ENCODE measurements at places on chromosomes 5 and 9. TPM values are rescaled to one million over a fixed set of nuclear protein-coding genes. Genes with fewer than 3 reads are reported as not detected.

The SARDH gene
- polyA plus RNA-seq: 2.6 TPM

The RABEPK gene
- 30.1 TPM for polyA plus RNA-seq

The GLRA1 gene
- not detected for polyA plus RNA-seq

The CSF1R gene
- 25.4 TPM for polyA plus RNA-seq

The SLC12A7 gene
- polyA plus RNA-seq: 73.2 TPM

The LRRC70 gene
- polyA plus RNA-seq: 4.9 TPM

The CCL19 gene
- 15.5 TPM for polyA plus RNA-seq

DNA sequence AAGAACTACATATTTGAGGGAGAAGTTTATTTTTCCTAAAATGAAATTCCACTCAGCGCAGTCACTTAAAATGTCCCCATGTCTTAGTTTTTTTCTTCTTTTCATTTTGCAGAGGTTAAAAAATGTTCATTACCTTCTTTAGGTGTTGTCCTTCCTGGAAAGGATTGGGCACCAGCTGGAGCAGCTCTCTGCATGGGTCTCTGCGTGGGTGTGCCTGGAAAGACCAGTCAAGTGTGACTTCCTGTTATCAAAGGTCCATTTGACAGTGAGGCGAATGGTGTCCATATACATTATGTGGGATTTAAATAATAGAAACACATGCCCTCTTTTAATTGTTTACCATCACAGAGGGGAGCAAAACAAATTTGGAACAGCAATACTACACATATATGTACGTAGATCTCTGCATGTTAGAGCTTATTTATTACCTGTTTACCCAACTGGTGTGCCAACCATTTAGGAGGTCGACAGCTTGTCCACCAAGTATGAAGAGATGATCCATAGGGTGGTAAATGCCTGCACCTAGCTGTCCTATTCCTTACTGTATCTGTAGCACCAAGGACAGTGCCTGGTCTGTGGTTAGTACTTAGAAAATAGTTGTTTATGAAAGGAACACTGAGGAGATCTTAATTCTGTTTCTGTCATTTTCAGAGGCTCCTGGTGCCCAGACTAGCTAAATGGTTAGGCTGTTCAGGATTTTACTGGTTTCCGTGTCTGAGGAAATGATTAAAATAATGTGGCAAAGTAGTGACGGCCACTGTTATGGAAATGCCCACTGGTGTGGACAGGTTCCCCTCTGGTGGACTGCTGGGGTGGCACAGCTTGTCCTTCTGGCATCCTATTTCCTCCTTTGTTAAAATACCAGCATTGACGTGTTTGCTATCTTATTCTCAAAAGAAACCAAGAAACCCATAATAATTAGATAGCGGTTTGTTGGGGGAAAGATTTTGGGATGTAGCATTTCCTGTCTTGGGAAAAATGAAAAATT lies 200.4 kb downstream of the MAST4 start:
- DNase-seq: peak; percentile 21

DNA sequence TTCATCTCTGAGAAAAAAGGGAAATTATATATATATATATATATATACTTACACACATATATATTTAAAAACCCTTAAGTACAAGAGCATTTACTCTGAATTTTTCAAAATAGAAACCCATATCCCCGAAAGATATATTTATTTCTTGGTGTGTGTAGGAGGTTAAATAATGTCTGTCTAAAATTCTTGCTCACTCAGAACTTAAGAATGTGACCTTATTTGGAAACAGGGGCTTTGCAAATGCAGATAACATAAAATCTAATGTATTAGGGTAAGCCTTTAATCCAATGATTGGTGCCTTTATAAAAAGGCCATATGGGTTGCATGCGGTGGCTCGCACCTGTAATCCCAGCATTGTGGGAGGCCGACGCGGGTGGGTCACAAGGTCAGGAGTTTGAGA lies 517.3 kb upstream of the TLE4 start:
- DNase-seq: no peak

DNA sequence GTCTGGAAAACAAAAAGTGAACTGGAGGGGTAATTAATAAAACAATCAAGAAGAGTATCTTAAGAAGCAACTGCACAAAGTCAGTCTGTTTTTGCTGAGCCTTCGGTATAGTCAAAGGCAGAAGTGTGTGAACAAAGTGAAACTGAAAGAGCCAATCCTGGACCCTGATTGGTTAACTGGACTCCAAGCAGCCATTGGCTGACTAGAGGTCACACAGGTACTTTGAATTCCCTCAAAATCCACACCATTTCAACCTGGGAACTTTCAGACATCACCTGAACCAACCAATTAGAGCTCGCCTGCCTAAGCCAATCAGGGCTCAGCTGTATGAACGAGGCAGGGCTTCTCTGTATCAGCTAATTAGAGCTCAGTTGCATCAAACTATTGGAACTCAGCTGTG lies 286.7 kb downstream of the TLE4 start:
- DNase-seq: no peak

- DNase-seq: no peak
Observed at GRCh38 chr9:130927995-130928900, 10.8 kb downstream of the FIBCD1 start.

DNA sequence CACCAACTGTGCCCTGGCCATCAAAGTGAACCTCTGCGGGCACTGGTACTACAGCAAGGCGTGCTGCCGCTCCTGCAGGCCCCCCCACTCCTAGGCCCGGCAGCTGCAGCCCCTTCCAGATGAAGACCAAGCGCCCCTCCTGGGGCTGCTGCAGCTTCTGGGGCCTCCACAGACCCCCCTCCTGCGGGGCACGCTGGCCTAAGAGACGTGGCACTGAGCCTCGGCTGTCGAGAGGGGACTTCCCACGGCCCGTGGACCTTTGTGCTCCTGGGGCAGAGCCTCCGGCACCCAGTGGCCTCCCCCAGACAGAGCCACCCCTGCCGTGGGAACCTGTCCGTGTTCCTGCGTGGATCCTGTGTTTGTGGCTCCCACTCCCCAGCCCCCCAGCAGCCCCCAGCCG lies 34.4 kb downstream of the FAM163B start:
- no peak for DNase-seq

DNA sequence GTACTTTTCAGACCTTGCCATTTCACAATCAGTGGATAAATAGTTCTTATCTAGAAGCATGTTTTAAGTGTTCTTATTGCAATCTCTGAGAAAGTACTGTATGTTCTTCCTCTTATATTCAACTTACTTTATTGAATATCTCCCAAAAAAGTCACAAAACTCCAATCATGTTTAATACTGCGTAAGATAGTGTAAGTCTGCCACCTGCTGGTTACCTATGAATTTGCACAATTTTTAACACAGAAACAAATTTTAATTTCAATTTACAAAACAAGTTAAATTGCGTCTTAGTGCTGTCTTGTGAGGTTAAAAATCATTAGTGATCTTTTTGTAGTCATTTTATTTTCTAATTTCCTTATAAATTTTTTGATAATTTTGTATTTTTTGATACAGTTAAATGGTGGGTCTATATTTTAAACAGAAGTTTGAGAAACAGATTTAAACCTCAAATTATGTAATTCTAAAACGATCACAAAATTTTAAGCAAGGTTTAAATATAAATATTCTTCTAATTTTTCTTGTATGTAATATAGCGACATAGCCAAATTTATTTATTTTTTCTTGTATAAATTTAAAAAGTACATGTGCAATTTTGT lies 115.8 kb downstream of the EMB start:
- DNase-seq: no peak

GRCh38 chr5:53063791-53064190 lies 45.8 kb downstream of the MOCS2 start:
- no peak for DNase-seq

- DNase-seq: no peak
Observed at GRCh38 chr9:105258225-105258737, 13.8 kb downstream of the SLC44A1 start.

GRCh38 chr5:142783601-142784341 lies 13.6 kb downstream of the ARHGAP26 start:
- DNase-seq: peak; percentile 68

DNA sequence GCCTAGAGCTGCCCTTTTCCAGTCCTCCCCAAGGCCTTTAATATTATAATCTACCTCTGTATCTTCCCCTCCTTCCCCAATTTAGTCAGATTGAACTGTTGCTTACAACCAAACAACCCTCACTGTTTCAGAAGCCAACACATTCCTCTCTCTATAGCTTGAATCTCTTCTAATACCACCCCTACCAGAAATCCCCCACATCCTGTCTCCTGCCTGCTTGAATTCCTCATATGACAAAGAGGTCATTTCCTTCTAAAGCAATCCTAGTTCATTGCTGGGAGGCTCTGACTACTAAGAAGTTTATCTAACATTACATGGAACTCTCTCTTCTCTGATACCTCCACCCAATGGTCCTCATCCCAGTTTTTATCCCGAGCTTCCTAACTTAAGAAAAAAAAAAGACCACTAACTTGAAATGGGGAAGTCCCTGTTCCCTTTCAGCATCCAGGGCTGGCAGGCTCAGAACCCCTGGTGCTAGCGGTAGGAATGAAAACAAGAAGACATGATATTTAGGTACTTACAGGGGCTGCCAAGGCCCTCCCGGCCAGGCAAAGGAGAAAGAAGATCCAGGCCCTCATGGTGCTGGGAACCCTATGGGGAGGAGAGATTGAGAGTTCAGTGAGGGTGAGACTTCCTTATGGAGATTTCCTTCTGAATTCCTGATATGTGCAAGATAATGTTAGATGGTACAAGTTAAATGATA lies 11.0 kb downstream of the SPARC start:
- no peak for DNase-seq

- no peak for DNase-seq
Observed at GRCh38 chr5:107769519-107769918, 98.8 kb upstream of the EFNA5 start.

DNA sequence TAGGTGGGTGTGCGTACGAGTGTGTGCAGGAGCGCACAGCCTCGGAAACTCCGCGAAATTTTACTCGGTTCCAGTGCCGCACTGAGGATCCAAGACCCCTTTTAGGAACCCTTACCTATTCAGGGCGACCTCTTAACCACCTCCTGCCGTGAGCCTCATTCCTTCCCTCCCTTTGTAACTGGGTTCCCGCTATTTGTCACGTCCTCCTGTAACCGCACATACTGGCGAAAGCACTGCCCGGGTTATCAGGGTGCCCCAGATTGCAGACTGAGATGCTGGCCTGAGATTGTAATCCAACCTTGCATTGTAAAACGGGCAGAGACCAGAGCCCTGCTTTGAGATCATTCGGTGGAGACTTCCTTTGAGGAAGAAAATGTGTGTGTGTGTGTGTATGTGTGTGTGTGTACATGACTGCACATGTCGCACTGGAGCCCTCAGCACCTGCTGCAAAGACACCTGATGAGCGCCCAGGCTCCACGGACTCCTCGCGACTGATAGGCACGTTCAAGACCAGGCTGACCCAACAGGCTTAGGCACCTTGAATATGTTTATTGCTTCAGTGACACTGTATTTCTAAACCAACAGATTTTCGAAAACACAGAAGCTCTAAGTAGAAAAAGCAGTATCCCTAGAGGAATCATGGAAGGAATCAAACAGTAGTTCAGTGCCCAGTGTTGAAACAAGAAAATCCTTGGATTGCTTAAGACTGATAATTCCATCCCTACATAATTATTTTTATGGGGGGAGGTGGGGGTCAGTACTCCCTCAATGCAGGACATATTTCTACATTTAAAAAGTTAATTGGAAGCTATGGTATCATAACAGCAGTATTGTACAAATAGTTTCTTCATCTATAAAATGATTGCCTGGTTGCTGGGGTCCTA lies 86.5 kb upstream of the TNFAIP8 start:
- no peak for DNase-seq

GRCh38 chr9:118736406-118736805 lies 632.8 kb downstream of the BRINP1 start:
- DNase-seq: no peak

DNA sequence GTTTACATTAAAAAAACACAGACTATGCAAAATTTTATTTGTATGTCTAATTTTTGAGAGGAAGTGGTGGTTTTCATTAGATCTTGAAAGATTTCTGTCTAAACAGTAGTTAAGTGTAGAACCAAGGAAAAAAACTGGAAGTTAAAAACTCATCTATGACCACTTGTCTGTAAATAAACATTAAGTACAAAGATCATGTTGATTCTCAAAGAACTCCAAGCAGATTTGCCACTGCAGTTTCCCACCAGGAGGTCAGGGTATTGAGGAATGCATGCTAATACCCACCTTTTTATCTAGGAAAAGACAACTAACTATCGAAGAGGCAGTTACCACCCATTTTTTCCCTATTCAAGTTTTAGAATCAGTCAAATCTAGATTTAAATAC lies 1.9 kb downstream of the STOM start:
- no peak for DNase-seq

GRCh38 chr9:25557645-25558300 lies 120.5 kb downstream of the TUSC1 start:
- no peak for DNase-seq

DNA sequence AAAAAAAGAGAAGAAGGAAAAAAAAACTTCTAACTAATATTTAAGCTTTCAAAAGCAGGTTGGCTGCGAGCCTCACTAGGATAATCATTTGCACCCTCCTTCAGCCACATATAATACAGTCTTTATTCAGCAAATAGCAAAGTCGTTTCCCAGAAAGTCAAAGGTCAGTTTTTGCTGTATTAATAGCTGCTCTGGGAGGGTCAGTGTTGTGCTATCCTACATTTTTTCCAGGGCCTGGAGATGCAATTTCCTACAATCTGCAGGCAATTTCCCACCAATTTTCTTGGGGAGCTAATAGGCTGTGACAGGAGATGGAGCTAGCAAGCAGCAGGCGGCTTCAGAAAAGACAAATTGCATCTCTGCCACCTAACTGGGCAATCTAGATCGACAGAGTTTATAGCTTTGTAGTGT lies 136.8 kb downstream of the TLE1 start:
- peak; percentile 23 for DNase-seq

- no peak for DNase-seq
Observed at GRCh38 chr5:6792911-6793471, 79.8 kb downstream of the TENT4A start.

DNA sequence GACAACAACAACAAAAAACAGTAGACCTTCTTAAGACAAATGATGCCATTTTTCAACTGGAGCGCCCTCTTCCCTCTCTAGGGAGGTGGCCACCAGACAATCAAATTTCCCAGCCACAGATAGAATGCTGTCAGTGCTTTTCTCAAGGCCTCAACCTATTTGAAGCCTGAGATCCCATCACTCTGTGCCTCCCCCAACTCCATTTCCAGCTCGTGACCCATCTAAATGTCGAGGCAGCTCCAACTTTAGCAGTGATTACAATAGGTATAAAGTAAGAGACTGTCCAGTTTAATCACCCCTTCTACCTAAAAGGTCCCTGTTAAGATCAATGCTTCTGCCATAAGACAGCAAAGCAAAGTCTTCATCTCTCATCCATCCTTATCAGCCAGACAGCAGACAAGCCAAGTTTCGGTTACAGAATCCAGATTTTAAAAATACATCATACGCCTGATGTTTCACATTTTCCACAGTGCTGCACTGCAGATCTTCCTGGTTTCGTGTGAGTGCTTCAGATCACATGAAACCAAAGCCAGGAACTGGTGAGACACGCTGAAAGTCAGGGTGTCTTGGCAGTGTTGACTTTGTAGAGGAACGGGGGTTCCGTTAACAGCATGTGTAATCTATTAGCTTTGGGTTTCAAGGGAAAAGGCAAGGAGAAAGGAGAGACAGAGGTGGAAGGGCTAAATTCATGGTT lies 447.8 kb downstream of the ENC1 start:
- DNase-seq: peak; percentile 22

- DNase-seq: no peak
Observed at GRCh38 chr5:30438785-30439184, 754.7 kb upstream of the CDH6 start.

GRCh38 chr5:156532921-156533320 lies 206.0 kb downstream of the SGCD start:
- DNase-seq: no peak

Data from testis (tissue), 5 donors.